ENCODE measurements at places on chromosomes 13 and 19. TPM values are rescaled to one million over a fixed set of nuclear protein-coding genes. Genes with fewer than 3 reads are reported as not detected.
A peak's percentile ranks its signal among the peaks of the same experiment; 100 is the strongest.

- DNase-seq, result no peak
Observed at GRCh38 chr13:39385621-39386231, 217.3 kb downstream of the LHFPL6 start.

KLF5 gene
- 185 TPM for total RNA-seq

LILRB5 gene
- 5.3 TPM for total RNA-seq

ZNF470 gene
- 5.8 TPM for total RNA-seq

NCAN gene
- not detected for total RNA-seq

GRCh38 chr13:98386637-98387036, 190.3 kb downstream of the STK24 start:
- DNase-seq, result no peak

DNA sequence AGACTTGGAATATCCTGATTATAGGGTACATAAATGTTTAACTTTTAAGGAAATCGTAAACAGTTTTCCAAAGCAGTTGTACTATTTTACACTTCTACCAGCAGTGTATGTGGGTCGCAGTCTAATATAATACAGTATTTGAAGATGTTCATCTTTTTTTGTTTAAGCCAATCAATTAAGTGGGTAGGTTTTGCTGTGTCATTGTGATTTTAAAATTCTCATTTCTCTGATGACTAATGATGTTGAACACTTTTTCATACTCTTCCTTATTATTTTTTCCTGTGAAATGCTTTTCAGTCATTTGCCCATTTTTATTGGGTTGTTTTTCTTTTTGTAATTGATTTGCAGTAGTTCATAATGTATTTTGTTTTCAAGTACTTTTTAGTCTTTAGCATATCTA, 2689.7 kb downstream of the PCDH9 start:
- DNase-seq, result no peak

DNA sequence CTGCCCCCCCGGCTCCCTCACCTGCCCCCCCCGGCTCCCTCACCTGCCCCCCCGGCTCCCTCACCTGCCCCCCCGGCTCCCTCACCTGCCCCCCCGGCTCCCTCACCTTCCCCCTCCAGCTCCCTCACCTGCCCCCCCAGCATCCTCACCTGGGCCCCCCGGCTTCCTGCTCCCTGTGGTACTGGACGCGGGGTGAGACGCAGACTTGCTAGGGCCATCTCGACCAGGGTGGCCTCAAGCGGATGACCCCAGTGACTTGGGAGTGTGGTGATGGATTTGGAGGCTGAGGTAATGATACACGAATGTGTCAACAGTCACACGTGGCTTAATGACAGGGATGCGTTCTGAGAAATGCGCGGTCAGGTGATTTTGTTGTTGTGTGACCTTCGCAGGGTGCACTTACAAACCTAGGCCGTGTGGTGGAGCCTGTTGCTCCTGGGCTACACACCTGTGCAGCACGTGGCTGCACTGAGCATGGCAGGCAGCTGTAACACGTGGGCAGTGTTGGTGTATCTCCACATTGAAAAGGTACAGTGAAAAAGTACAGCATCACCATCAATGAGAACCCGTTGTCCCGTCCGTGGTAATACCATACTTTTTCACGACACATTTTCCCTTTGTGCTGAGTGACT, 197.8 kb downstream of the TEX29 start:
- DNase-seq, result no peak

DNA sequence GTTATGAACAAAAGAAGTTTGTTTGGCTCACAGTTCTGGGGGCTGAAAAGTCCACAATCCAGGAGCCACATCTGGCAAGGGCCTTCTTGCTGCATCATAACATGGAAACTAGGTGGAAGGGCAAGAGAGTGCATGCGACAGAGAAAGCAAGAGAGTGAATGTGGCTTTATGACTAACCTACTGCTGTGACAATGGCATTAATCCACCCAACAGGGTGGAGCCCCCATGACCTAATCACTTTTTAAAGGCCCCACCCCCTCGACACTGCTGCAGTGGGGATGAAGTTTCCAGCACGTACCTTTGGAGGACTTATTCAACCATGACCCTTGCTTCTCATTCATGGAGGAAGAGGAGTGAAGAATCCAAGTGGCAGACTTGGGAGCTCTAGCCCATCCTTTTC, 30.0 kb upstream of the RFXAP start:
- no peak for DNase-seq

PSG6 gene
- not detected for total RNA-seq

GRCh38 chr19:38850436-38850975, 720 bp upstream of the HNRNPL start:
- no peak for DNase-seq

- DNase-seq, result no peak
Observed at GRCh38 chr13:27663947-27664346, 42.3 kb downstream of the POLR1D start.

CYP2A6 gene
- total RNA-seq, result not detected

GRCh38 chr19:52637718-52638585, at the start of gene ZNF83:
Gene ZNF83, minus strand, starts transcription at chr19:52638355.
- peak; percentile 96 for DNase-seq

DNA sequence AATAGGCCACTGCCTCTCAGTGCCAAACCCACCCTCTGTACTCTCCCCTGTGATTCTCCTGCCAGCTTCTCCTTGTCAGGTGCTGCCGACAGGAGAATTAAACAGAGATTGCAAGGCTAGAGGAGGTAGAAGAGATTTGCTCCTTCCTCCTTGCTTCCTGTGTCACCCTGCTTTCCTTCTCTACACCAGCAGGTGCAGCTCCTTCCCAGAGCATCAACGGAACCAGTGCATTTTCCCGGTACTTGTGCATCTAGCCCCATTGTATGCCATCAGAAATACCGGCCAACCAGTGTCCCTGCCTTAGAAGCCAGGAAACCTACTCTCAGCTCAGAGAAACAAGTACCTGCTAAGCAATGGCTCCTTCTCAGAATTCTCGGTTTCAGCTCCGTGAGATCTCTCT, 253.2 kb downstream of the SUCLA2 start:
- DNase-seq, result no peak

GRCh38 chr13:60074397-60074796, 89.3 kb downstream of the DIAPH3 start:
- DNase-seq, result no peak

DNA sequence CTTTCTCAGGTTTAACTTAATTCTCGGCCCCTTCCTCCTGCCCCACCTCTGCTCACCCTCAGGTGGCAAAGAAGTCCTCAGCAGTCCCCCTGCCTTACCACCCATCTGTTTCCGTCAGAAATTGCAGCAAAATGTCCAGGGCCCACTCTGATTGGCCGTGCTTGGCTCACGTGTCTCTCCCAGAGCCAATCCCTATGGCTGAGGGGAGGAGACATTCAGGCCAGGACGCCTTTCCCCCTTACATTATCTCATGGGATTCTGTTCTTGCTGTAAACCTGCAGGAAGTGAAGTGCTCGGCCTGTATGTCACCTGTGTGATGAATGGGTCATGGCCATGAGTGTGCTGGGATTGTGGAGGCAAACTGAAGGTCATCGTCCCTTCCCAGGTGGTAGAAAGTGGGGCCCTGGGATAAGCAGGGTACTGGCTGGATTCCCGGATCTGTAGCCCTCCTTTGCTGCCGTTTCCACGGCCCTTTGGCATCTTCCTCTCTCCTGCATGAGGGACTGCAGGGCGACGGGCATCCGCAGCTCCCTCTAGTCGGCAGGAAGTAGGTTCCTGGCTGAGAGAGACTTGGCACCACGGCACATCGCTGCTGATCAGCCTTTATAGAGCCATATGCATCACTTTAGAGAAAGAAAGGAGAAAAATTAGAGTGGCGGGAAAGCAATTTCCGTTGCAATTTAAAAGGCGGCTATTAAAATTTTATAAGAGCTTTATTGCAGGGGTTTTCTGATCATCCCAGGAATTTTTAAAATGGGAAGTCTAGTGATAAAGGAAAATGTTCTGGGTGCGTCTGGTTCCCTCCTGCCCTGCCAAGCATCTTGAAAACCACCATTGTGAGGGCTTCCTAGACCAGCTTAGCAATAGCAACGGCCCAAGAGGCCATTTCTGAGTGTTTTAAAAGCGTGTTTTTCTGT, 118.2 kb downstream of the SIPA1L3 start:
- no peak for DNase-seq

- DNase-seq, result no peak
Observed at GRCh38 chr19:461721-462551, 1.1 kb upstream of the SHC2 start.

SELENOW gene
- total RNA-seq, result 404 TPM

RFPL4AL1 gene
- not detected for total RNA-seq

- no peak for DNase-seq
Observed at GRCh38 chr19:1880611-1881392, 4.5 kb downstream of the ABHD17A start.

- no peak for DNase-seq
Observed at GRCh38 chr19:17617807-17618192, 62.4 kb downstream of the COLGALT1 start.

KIR3DL1 gene
- not detected for total RNA-seq

DNA sequence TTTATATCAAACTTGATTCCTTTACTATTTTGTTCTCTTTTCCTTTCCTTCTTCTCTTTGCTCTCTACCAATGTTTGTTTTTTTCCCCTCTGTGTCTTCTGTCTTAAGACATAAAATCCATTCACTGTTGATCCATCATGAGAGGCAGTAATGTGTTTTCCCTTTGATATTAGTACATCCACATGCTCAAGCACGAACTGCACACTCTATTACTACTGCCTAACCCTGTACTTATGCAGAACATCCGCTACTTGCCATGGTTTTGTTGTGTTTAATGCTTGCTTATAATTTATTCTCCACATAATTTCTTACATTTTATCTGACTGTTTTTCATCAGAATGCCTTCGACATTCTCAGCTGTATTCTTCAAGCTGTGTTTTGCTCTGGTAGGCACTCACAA, 159.0 kb upstream of the PCDH9 start:
- DNase-seq, result no peak

GRCh38 chr13:68509734-68510621, 1279.8 kb upstream of the PCDH9 start:
- DNase-seq, result no peak

DNA sequence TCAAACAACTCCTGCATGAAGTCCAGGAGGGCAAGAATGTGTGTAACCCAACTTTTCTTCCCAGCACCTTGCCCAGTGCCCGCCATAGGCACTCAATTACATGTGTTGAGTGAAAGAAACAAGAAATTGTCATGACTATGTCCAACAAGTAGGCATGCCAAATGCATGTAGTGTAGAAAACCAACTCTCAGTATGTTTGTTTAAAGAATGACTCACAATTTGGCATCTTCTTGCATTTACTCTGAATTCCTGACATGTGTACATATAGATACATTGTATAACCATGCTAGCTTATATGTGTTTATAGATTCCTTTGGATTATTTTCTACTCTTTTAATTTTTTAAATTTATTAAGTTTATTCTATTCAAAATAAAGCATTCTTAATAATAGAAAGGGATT, 305.0 kb downstream of the EFNB2 start:
- DNase-seq, result no peak

GRCh38 chr19:35068941-35069634, 27.6 kb downstream of the HPN start:
- no peak for DNase-seq
